ENCODE measurements at places on chromosomes 2 and 18. TPM values are rescaled to one million over a fixed set of nuclear protein-coding genes. Genes with fewer than 3 reads are reported as not detected.

- no peak for DNase-seq
Observed at GRCh38 chr2:73279852-73280251, 4.4 kb downstream of the FBXO41 start.

GRCh38 chr2:171864357-171864985, 29.6 kb downstream of the SLC25A12 start:
- DNase-seq = no peak

DNA sequence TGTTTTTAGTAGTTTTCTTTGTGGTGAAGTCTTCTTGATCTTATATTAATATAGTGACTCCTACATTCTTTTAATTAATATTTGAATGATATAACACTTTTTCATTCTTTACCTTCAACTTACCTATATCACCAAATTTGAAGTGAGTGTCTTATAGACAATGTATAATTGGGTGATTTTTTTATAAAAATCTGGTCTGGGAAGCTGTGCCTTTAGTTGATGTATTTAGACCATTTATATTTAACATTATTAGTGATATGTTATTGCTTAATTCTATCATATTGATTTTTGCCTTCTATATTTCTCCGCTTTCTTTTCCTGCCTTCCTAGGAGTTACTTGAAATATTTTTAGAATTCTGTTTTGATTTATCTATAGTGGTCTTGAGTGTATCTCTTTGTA, 16.4 kb downstream of the TMEM182 start:
- no peak for DNase-seq

DNA sequence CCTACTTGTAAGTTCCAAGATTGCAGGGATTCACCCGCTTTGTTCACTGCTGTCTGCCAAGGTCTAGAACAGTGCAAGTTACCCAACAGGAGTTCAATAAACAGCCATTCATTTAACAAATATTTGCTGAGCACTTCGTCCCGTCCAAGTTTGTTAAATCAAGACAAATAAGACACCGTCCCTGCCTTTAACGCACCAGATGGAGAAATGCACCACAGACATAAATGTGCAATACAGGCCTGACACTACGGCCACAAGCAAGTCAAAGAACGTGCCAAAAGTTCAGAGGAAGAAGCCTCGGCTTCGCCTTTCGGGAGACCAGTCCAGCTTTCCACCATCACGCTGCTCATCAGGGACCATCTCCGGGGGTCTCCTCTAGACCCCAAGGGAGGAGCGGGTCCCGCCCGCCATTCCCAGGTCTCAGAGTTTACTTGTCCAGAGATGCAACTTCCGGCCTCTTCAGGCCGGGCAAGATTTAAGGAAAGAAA, 429 bp downstream of the C2orf76 start:
- no peak for DNase-seq

DNA sequence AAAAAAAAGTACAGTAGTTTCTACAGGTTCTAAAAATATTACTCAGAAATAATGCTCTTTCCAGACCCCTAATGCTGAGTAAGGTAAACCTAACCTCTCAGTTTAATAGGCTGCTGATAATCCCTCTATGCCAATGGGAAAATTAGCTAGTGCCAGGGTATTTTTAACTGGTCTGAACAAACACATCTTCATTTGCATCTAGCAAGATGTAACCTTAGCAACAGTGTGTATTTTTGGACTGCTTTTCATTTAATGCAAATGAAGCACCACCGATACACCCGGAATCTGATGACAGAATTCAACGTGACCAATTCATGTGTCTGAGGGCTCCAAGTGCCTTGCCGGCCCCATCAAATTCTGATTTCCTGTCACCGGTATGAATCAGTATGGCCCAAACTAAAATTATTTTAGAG, 47.4 kb upstream of the CYRIA start:
- no peak for DNase-seq

ANTXR1 gene
- 86.8 TPM for polyA plus RNA-seq
